ENCODE measurements at places on chromosomes 6 and 20.

GRCh38 chr20:2379511-2380229, 1.0 kb upstream of the TGM6 start:
- DNase-seq = no peak

- peak; percentile 60 for DNase-seq
Observed at GRCh38 chr6:52416629-52417151, 3.5 kb upstream of the EFHC1 start.

- no peak for DNase-seq
Observed at GRCh38 chr6:3211681-3212080, 15.8 kb downstream of the TUBB2B start.

- DNase-seq = peak; percentile 18
Observed at GRCh38 chr6:52415917-52416628, 4.1 kb upstream of the EFHC1 start.

DNA sequence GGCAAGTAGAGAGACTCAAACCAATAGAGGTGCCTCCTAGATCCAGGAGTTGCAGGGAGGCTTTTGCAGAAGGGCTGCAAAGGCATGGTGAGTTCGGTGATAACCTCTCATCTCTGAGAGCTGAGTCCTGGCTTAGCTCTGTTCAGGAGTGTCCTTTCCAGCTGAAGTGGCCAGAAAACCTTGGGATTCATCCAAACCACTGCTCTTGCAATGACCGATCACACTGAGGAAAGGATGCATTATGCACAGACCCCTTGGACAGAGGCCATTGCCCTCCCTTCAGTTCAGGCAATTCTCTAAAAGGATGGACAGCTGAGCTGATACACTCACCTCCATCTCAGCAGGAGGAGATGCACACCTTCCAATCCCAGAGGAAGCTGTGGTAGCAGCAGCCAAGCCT, 158.8 kb upstream of the ENPP5 start:
- DNase-seq = no peak

GRCh38 chr6:35275744-35276260, 16.3 kb downstream of the ZNF76 start:
- no peak for DNase-seq

GRCh38 chr20:4127344-4127743, 112.0 kb upstream of the RNF24 start:
- no peak for DNase-seq

DNA sequence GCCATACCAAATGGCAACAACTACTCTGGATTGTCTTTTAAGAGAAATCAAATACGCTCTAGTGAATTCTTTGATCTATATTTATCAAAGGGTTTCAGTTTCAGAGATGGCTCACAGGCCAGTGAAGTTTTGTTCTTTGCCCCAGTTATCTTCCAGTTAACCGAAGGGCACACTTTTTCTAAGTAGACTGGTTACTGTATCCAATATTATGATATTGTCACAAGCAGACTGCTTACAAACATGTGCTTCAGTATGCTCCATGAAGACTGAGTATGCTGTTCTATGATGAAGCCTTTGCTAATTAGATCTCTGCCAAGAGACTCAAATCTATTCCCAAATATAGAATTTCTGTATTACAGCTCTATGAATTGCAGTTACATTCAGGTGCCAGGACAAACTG, 181.1 kb downstream of the REV3L start:
- DNase-seq = no peak

DNA sequence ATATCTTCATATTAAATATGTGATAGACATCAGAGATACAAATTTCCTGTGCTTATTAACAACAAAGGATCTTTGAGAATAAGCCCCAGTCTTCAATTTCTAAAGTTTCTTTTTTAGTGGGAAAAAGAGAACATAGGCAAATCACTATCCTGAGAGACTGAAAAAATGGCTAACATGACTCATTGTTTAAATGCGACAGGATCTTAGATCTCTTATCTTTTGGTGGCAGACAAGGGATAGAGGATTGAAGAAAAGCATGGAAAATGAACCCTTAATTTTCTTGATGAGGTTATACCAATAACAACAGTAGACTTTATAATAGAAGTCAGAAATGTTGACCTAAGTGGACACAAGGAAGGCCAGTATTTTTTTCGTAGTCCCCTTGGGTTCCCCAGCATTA, 178.6 kb upstream of the MAP3K7 start:
- DNase-seq = no peak

GRCh38 chr6:81808851-81809570, 56.5 kb upstream of the TENT5A start:
- no peak for DNase-seq

GRCh38 chr20:25514195-25514594, 71.1 kb downstream of the NINL start:
- DNase-seq = no peak

- peak; percentile 11 for DNase-seq
Observed at GRCh38 chr20:9200620-9201019, 131.7 kb downstream of the PLCB4 start.

GRCh38 chr6:134436950-134437349, 119.0 kb upstream of the SGK1 start:
- DNase-seq = no peak

DNA sequence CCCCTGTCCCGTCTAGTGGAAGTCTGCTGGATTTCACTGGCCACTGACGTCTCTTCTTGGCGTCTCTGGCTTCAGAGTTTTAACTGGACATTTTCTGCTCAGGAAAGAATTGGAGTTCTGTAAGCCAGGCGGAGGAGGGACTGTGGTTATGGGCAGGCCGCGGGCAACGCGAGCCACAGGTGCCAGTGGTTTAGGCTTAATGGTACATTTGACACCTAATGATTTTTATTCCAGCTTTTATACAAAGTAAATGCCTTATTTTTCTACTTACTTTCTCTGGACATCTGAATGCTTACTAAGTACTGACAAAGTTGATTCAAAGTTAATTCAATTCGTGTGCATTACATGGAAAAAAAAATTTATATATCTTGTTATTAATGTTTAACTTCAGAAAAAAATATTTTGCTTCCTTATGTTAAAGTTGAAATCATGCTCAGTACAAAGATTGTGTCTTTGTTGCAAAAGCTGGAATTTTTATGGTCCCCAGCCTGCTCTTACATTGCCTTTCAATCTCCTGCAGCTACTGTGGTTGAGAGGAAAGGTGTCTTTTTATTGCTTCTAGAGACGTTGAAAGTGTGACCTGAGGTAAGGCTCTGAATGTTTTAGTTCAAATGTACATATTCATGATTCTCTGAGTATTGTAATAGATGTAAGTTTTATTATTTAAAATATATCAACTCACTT, 231.0 kb downstream of the SMOC2 start:
- no peak for DNase-seq

DNA sequence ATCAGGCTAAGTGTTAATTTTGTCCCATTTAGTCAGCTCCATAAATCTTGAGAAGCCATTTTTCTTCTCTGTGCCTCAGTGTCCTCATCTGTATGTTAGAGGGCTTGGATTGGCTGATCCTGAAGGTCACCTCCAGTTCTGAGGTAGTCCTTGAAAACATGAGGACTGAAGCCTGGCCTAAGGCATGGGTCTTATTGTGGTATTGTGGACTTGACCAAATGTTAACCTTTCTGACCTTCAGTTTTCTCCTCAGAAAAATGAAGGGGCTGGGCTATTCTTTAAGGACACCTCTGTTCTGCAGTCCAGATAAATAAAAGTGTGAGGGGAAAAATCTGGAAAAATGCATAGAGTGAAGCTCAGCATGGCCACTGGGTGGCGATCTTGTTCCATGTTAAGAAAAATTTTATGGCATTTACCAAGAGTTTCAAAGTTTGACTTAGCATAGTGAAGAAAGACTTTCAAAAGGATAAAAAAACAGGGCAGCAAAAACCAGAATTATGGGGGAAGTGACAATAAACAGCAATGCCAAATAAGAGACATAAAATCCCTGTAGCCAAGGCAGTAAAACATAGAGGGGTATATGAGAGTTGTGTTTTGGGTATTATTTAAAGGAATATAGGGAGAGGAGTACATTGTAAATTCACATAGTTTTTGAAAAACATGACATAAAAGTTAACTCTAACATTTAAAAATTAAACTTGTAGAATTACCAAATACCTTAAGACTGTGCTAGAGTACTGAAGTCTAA, 13.2 kb upstream of the TFB1M start:
- DNase-seq = peak; percentile 75

GRCh38 chr6:282177-282866, 10.0 kb upstream of the DUSP22 start:
- DNase-seq = no peak

DNA sequence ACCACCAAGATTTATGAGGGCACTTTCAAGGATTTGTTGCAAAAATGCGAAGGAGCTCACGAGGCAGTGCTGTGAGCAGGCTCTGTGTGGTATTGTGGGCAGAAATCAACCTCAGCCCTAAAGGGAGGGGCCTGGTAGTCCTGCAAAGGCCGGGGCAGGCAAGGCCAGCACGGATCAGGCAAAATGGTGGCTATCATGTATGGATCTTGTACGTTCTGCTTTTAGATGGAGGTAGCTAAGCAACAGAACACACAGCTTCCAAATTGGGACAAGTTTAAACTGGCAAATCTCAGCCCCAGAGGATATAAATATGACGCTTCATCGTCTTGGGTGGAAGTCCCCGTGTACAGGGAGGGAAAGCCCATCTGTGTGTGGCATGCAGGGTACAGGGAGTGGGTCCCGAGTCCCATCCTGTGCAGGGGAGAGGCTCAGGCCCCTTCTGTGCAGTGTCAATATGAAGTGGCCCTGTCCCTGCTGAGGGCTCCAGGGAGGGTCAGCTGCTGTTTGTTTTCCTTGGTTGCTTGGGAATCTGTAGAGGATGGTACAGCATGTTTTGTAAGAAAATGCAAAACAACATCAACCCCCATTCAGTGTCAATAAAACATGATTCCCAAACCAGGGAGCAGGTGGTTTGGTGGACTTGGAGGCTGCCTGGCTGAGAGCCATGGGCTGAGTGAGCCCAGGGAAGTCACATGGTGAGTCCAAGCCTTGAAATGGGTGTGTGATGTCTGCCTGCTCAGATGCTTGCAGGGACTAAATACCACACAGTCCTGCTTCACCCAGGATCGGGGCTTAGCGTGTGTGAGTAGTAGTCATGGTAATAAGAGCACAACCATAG, 113.0 kb downstream of the SYCP2 start:
- no peak for DNase-seq

DNA sequence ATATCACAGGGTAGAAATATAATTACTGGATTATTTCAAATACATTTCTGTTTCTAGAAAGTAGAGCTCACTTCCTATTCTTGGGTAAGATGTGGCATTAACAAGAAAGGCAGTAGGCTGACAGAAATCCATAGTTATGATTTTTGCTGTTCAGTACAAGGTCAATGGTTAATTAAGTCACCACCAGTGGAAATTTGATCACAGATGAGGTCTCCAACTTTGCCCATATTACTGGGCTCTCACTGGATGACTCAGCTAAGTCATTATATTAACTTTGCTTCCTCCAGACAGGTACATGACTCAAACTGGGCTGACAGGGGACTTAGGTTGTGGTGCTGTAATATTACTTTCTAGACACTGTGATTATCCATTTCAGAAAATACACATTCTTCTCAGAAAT, 212.4 kb downstream of the GRIK2 start:
- DNase-seq = no peak

GRCh38 chr20:37095108-37095598, 644 bp downstream of the RBL1 start:
- DNase-seq = peak; percentile 65

GRCh38 chr6:167720456-167721285, 106.0 kb upstream of the AFDN start:
- no peak for DNase-seq

GRCh38 chr6:27608916-27609883, 136.3 kb upstream of the ZNF184 start:
- DNase-seq = peak; percentile 34

- no peak for DNase-seq
Observed at GRCh38 chr20:58772786-58773185, 77.9 kb downstream of the GNAS-AS1 start.

GRCh38 chr6:14743474-14744211, 502.2 kb upstream of the JARID2 start:
- DNase-seq = peak; percentile 82

GRCh38 chr6:42294759-42295158, 77.1 kb upstream of the MRPS10 start:
- no peak for DNase-seq

- no peak for DNase-seq
Observed at GRCh38 chr6:111798281-111798725, 74.9 kb downstream of the FYN start.

DNA sequence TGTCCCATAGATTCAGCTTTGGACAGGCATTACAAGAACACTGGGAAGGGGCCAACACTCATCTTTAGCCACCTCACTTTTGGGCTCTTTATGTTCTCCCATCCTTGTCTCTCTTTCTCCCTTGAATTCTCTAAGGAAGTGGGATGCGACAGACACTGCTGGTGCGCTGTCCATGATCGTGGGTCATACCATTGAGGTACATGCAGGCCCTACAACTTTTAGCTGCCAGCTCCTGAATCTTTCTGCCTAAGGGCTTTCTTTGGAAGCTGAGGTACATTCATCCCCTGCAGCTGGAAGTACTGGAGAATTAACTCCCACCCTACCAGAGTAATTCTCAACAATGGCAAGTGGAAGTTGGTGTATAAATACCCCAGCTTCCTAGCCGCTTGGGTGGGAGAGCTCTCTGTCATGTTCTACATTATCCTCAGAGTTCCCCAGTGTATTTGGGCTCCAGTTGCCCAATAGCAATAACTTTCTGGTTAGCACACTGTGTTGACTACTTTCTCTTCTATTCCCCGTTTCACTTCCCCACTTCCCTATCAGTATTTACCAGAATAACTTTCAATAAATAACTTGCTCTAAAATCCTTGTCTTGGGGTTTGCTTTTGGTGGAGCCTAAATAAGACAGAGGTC, 309.4 kb upstream of the RNF24 start:
- DNase-seq = no peak

GRCh38 chr20:45427236-45428149, 11.6 kb downstream of the PIGT start:
- DNase-seq = peak; percentile 82

DNA sequence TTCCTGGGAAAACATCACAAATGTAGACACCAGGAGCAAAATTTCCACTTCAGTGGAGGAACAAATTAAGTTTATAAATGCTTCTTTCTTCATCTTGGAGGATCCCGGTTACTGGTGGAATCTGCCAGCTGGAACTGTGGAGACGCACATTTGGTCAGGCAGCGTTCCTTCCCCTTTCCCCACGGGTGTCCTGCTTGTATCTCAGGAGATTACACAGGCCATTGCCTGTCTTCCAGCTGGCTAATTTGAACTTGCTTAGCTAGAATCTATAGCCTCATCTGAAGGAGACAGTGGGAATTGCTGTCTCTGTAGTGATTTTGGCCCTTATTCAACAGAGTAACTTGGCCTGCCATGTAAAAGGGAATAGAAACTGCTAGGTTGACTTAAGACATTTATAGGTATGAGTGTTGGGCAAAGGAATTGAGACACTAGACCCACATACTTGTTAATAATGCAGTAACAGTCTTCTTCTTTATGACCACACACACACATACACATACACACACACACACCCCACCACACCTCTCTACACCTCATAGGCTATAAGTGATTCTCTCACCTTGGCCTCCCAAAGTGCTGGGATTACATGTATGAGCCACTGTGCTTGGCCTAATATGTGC, 34.4 kb downstream of the TSBP1 start:
- DNase-seq = no peak

- DNase-seq = peak; percentile 87
Observed at GRCh38 chr20:4673371-4674001, 48.2 kb upstream of the PRND start.
